Activated effector memory CD4-positive, alpha-beta T cell treated with Interleukin-2 at 50 U/mL for 16 hours (primary cell): ENCODE measurements at places on chromosomes 4 and X.

DNA sequence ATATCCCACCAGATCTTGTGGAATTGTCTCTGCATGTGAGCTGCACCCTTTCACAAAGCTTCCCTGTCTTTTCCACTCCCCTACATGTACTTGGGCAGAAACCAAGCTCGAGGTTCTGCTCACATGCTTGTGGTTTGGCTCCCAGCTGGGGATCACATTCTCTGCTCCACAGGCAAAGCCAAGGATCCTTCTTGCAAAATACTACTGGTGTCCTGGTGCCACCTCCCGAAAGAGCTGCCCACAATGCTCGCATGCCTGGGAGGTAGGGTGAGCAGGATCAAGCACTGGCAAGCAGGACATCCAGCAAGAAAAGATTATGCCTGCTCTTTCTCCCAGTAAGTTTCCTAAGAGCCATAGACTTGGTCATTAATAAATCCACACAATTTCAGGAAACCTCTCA lies 45.1 kb upstream of the PPARGC1A start:
- DNase-seq = no peak

- DNase-seq = no peak
Observed at GRCh38 chrX:24890677-24891076, 125.1 kb downstream of the ARX start.

- DNase-seq = no peak
Observed at GRCh38 chr4:1097553-1097952, 15.8 kb downstream of the RNF212 start.

DNA sequence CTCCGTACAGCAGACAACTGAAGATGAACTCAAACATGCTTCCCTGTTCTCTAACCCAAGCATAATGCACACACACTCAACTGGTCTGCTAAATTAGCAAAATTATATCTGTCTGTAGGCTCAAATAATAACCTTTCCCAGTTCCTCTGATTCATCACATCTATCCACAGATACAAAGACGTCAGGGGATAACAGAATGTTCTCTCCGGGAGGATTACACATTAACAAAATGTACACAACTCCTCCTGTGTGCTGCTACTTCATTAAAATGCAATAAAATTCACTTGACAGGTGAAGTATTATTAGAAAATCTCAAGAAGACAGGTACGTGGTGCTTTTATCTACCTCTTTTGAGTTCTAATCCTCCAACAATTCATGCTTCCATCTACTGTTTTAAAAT lies 57.4 kb downstream of the FAT1 start:
- no peak for DNase-seq

- no peak for DNase-seq
Observed at GRCh38 chr4:101853691-101854090, 63.2 kb downstream of the BANK1 start.

GRCh38 chr4:180512801-180513475 lies 1730.3 kb upstream of the TENM3 start:
- DNase-seq = no peak

- no peak for DNase-seq
Observed at GRCh38 chrX:49876750-49877149, 2.5 kb upstream of the USP27X start.

- no peak for DNase-seq
Observed at GRCh38 chrX:22603060-22603459, 330.3 kb downstream of the CBLL2 start.

DNA sequence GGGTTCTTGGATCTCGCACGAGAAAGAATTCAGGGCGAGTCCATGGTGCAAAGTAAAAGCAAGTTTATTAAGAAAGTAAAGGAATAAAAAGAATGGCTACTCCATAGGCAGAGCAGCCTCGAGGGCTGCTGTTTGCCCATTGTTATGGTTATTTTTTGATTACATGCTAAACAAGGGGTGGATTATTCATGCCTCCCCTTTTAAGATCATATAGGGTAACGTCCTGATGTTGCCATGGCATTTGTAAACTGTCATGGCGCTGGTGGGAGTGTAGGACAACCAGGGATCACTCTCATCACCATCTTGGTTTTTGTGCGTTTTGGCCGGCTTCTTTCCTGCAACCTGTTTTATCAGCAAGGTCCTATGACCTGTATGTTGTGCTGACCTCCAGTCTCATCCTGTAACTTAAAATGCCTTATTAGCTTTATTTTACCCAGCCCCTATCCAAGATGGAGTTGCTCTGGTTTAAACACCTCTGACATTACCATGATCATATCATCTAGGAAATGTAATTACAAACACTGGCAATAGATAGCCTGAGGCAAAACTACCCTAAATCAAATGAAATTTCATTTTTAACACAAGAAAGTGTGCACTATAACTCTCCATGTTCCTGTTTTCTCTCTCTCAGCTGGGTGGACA lies 94.3 kb upstream of the ATXN3L start:
- DNase-seq = no peak

GRCh38 chr4:100168521-100168920 lies 21.7 kb downstream of the DDIT4L start:
- no peak for DNase-seq

DNA sequence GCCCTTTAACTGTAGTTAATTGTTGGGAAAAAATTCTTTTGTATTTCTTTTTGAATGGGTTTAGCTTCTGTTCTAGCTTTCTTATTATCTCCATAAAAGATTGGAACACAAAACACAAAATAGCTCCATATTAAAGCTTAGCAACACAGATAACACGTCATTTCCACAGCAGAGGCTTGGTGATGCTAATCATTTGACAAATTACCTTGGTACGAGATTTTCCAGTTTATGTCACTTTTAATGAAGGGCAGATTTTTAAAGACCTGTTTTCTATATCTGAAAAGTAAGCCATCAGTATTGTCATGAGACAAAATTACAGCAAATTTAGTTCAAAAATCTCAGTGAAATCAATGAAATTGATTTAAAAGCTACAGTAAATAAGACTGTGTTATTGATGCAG lies 27.4 kb downstream of the FAM149A start:
- DNase-seq = no peak

GRCh38 chr4:181061787-181062186 lies 1181.4 kb upstream of the TENM3 start:
- DNase-seq = no peak

DNA sequence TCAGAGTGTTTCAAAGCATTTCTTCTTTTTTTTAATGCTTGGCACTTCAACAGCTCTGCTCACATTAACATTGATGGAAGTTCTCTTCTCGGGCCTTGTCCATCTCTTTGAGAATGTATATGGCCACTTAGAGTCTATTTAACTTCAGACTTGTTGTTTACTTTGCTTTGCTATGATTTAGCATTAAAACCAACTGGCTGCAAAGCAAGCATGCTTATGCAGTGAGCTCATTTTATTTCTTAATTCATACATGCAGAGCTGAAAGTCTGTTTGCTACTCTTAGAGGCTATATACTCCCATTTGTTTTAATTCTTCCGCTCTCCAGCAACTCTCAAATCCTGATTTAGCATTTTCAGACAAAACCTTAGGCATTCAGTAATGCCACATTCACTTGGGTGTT lies 107.6 kb upstream of the PACRGL start:
- DNase-seq = no peak

DNA sequence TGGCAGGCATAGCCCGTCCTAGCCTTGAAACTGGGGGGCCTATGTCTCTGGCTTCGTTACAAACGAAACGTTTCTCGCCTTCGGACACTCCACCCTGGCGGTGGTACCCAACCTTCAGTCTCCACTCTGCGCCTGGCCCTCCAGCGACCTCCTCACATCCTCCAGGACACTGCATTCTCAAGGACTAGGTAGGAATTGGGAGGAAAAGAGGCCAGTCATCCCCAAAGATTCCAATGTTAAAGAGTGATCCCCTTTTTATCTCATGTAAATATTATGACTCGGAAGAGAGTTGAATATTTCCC lies 2.1 kb upstream of the NKX6-1 start:
- no peak for DNase-seq

- DNase-seq = no peak
Observed at GRCh38 chrX:54085666-54086065, 41.4 kb upstream of the PHF8 start.

- DNase-seq = no peak
Observed at GRCh38 chr4:113788888-113789287, 27.4 kb upstream of the CAMK2D start.

- DNase-seq = no peak
Observed at GRCh38 chr4:54723820-54724219, 66.1 kb downstream of the KIT start.

- DNase-seq = no peak
Observed at GRCh38 chrX:42752730-42753129, 25.2 kb downstream of the PPP1R2C start.

GRCh38 chr4:7466904-7467303 lies 32.2 kb upstream of the PSAPL1 start:
- no peak for DNase-seq

DNA sequence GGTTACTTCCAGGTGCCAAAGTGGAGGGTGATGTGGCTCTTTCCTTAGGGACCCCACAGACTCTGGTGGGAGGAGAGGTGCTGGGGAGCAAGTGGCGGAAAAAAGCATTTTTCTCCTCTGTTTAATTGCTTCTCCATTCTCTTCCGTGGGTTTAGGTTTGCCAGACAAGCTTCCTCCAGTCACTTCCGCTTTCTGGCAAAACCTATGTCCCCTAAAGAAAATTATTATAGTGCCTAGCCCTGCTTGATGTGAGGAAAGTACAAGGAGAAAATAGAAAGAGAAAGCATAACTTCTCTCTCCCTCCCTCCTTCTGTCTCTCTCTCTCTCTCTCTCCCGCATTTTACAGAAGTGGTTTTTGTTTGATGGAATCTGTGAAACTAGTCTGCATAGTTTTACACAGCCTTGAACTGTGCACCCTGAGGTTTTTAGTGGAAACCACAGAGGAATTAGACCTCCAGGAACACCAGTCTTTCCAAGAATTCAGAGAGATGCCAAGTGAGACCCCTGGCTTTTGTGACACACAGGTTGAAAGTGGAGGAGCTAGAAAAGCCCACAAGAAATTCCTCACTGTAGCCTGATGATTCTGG lies 231.1 kb upstream of the ANXA3 start:
- DNase-seq = no peak

- no peak for DNase-seq
Observed at GRCh38 chr4:73844345-73844744, 7.9 kb downstream of the CXCL6 start.

DNA sequence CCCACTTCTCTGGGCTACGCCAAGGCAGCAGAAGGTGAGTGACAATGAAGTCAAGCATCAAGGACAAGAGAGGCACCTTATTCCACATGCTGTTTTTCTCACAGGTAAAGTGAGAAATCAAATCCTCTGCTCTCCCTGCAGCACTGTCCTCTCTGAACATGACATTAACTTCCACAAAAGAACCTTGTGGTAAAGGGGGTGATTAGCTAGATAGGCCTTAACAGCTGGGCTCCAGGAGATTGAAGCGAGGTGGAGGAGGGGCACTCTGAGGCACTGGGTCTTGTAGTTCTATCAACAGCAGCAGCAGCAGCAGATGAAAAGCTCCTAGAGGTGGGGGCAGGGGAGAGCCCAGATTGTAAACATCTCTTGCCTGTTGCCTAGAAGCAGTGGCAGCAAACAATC lies 96.8 kb upstream of the CXXC4 start:
- DNase-seq = no peak

DNA sequence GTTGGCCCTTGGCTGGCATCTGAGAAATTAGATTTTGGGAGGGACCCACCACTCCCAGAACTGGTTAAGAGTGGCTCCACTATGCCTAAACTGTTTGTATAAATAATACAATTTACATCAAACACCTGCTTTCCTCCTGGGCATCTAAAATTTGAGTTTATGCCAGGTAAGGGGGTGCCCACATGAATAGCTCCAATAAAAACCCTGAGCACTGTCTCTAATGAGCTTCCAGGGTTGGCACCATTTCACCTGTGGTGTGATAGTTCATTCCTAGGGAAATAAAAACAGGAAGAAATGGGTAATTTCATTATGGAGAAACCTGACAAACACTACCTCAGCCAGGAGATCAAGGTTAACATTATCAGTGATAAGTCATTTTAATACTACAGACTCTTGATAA lies 119.7 kb downstream of the FRYL start:
- no peak for DNase-seq

DNA sequence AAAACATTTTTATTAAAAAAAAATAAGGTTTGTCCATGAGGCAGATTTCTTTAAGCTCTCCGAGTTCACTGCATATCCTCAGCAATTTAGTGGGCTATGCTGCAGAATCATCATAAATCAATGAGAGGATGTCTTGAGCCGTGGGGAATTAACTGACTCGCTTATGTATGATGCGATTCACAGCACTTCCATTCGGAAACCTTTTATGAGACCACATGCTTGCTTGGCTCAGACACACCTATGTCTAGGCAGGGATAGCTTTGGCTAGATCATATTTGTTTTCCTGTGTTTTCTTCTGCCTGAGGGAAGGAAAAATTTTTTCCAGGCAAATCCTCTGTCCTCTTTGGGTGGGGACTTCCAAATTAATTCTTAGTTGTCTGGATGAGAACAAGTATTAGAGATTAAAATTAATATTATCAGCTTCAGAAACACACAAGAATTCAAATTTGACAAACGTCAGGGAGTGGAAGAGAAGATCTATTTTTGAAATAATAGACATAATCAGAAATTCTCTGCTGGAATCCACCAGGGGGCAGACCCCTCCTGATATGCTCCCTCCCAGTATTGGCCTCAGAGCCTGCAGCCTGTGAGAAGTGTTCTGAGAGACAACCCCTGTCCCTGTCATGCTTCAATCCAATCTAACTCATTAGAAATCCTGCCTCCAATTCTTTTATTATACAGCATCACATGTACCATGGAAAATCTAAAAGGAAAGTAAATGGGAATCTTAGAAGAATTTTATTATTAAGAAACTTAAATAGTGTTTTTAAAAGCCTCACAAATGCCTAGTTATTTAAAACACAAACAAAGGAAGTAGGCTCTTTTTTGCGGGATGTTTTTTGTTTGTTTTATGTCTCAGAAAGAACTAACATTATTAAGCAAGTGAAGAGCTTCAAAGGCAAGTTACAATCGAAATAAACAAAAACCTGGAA lies 345.1 kb upstream of the TACR3 start:
- no peak for DNase-seq

- DNase-seq = no peak
Observed at GRCh38 chrX:69314436-69315348, 149.4 kb upstream of the PJA1 start.

GRCh38 chr4:57184378-57185029 lies 74.3 kb upstream of the IGFBP7 start:
- no peak for DNase-seq

- no peak for DNase-seq
Observed at GRCh38 chrX:56226980-56227379, 5.2 kb upstream of the KLF8 start.

- DNase-seq = no peak
Observed at GRCh38 chrX:39705290-39705689, 392.5 kb downstream of the BCOR start.

DNA sequence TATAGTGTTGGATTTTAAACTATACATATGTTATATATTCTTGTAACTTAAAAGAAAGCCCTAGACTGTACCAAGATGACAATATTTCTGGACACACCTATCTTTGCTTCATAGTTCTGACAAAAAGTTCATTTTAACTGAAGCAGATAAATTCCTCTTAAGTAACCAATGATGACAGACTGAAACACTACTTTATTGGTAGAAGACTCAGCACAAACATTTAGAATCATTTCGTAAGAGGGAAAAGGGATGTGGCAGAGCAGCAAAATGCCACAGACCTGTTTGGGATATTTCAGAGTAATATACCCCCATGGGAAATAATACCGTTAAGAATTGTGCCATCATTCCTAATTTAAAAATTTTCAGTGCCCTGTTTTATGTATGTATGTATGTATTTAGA lies 56.2 kb downstream of the APOO start:
- no peak for DNase-seq
